ENCODE measurements at places on chromosomes 12 and 14.

DNA sequence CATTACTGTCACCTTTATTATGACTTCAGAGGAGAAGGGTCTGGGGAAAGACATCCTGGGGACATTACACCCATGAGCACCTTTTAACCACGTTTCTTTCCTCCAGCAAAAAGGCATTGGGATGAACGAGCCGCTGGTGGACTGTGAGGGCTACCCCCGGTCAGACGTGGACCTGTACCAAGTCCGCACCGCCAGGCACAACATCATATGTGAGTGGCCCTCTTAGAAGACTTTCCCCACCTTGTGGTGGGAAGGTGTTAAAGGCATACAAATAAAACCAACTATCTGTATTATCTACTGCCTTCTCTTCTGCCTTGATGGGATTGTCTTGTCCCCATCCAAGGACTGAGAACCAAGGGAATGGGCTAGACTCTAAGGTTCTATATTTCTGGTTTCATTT is 6.0 kb downstream of the PSMD9 start:
- DNase-seq, result no peak

- DNase-seq, result no peak
Measured at GRCh38 chr14:90720832-90721231, 95.4 kb downstream of the TTC7B start.

- no peak for DNase-seq
Measured at GRCh38 chr12:31578632-31579031, 12.3 kb downstream of the DENND5B start.

DNA sequence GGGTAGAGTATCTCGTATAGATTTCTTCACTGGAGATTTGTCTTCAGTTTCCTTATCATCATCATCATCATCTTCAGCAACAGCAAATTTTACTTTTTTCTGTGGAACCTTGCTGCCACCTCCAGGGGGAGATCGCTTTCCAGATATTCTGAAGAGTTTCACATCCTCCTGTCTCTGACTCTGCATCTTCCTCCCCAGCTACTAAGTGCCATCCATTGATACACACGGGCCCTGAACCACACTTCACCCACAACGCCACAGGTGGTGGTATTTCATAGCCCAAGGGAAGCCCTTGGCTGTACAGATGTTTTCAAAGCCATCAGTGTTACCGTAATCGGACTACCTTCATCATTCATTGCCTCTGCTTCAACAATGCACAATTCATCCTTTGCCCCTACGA is 82.2 kb downstream of the PPP2R5C start:
- no peak for DNase-seq

DNA sequence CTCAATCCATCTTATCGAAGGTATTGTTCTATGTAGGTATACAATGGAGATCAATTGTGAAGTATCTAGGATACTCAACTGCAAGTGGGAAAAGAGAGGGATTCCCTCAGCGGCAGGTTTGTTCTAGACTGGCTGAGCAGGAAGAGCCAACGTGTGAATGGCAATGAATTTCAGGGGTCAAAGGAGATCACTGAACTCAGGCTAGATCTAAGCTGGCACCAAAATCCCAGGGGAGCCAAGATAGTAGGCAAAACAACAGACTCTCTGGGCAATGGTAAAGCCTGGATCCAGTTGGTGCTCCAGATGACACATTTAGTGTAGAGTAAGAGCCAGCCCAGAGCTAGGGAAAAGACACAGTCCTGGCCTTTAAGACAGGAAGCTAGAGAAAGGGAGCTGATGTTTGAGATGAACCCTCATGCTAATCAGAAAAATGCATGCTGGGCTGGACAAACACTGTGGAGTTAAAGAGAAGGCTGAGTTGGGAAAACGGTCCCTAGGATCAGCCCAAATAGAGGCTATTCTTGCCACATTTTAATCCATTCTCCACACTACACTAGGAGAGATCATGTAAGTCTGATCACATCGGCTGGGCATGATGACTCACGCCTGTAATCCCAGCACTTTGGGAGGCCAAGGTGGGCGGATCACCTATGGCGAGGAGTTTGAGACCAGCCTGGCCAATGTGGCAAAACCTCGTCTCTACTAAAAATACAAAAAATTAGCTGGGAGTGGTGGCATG is 45.6 kb downstream of the EFCAB11 start:
- no peak for DNase-seq

- no peak for DNase-seq
Measured at GRCh38 chr12:97308576-97309198, 153.9 kb upstream of the RMST start.

- no peak for DNase-seq
Measured at GRCh38 chr14:28344381-28344780, 422.2 kb upstream of the FOXG1 start.

DNA sequence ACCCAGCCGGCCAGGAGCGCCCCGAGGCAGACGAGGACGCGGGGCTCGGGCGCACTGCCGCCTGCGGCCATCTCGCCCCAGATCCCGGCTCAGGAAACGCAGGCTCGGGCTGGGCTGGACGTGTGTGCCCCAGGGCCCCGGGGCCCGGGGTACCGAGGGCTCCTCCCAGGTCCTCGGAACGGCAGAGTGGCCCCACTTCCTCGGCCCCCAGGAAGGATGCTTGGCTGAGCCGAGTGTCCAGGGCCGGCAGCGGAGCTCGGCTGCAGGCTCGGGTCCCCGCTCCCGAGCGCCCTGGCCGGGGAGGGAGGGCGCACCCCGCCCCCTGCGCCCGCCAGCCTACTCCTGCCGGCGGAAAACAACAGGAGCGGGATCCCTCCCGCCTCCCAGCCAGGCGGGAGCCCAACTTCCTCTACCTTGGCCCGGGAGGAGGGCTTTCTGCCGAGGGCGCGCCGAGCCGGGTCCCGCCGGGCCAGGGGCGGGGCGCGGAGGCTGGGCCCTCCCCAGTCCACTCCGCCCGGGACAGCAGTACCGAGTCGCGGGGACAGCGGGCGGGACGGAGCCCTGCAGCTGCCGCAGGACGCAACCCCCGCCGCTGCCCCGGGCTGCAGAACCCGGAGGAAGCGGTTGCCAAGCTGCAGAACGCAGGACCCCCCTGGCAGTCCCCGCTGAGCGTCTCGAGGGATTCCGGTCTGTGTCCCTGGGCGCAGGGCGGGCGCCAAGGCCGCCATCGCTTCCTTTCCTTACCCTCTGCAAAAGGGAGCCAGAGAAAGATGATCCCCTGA is at the start of gene VSIG10:
TSS of gene VSIG10 (minus strand) at position 411 of the 782 bp plus-strand sequence. CDS start at position 71, 340 bp downstream.
- no peak for DNase-seq

- DNase-seq, result no peak
Measured at GRCh38 chr12:130013771-130014484, 110.1 kb upstream of the TMEM132D start.

DNA sequence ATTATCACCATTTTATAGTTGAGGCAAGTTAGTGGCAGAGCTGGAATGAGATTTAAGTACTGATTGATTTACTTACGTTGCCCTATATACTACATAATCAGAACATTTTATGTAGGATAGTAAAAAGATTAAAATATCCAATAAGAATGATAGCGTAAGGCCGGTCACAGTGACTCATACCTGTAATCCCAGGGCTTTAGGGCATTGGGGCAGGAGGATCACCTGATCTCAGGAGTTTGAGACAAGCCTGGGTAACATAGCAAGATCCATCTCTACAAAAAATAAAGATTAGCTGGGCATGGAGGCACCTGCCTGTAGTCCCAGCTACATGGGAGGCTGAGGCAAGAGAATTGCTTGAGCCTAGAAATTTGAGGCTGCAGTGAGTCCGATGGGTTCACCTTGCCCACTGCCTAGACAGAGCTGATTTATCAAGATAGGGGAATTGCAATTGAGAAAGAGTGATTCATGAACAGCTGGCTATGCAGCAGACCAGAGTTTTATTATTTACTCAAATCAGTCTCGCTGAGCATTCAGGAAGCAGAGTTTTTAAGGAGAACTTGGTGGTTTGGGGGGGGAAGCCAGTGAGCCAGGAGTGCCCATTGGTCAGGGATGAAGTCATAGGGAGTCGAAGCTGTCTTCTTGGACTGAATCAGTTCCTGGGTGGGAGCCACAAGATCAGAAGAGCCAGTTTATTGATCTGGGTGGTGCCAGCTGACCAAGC is 24.7 kb upstream of the SGPP1 start:
- no peak for DNase-seq

GRCh38 chr12:28973491-28973890 is 175.6 kb upstream of the FAR2 start:
- DNase-seq, result no peak

GRCh38 chr12:119727600-119728443 is 59.9 kb downstream of the PRKAB1 start:
- DNase-seq, result no peak

DNA sequence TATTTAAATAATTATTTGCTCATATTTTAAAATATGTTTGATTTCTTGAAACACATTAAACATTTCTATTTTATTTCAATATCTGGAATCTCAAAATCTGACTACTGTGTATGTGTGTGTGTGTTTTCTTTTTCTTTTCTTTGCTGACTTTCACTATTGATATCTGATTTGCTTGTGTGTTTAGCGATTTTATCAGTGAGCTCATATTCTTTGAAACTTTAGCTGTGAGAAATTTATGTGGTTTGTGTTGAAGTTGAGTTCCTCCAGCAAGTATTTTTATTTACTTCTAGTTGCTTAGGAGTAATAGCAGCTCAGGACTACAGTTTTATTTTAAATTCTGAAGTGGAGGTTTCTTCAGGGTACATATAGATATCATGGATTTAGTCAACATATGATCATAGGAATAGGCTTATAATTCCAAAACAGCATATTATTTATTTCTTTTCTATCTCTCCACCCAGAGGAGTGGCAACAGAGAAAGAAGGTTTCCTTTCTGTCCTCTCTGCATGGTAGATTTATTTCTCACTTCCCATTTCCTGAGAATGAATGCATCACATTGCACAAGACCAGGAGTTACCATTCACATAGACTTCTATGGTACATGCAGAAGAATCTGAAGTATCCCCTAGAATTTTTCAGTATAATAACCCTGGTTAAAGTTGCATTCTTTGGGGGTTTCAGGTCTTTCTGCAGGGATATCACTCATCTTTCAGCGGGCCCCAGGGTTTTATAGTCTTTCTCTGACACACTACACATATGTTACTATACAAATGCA is 60.5 kb downstream of the PTPRQ start:
- DNase-seq, result no peak

- no peak for DNase-seq
Measured at GRCh38 chr14:101763941-101764709, 2.6 kb downstream of the PPP2R5C start.

GRCh38 chr12:4700621-4701026 is 19.6 kb upstream of the GALNT8 start:
- DNase-seq, result no peak

DNA sequence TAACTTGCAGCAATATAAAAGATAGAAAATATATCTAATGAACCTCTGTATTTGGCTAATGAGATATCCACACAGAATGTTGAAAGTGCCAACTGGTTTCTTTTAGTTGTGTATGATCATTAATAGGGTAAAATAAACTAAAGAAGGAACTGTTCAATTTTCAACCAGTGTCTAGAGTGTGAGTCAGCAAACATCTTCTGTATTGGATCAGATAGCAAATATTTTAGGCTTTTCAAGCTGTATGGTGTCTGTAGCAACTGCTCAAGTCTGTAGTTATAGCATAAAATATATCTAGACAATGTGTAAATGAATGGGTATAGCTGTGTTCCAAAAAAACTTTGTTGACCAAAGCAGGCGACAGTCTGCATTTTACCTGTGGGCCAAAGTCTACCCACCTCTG is 23.5 kb upstream of the NOVA1 start:
- no peak for DNase-seq

- no peak for DNase-seq
Measured at GRCh38 chr12:112711507-112711906, 80.0 kb upstream of the RPH3A start.

DNA sequence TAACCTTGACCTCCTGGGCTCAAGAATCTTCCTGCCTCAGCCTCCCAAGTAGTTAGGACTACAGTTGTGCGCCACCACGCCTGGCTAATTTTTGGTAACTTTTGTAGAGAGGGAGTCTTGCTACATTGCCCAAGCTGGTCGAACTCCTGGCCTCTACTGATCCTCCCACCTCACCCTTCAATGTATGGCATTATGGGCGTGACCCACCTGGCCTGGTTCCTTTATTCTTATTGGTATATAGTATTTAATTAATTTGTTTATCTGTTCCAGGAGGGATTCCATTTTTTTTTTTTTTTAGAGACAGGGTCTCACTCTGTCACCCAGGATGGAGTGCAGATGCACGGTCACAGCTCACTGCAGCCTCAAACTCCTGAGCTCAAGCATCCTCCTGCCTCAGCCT is 40.9 kb upstream of the EAPP start:
- DNase-seq, result no peak

DNA sequence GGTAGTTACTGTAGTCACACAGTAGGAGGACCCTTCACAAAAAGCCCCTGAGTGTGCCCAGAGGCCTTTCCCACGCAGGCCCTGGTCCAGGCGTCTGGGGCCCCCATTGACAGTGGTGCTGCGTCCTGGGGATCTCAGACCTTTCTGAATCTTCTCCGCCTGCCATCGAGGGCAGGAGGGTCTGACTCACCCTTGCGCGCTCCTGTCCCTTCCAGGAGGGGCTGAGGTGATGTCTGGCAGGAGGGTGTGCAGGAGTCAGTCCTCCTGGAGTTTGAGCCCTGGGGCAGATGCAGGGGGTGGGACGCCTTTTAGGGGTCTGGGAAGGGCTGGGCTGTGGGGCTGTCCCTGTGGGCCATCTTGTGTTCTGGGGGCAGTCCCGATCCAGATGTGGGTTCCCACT is 386.8 kb downstream of the TMEM121 start:
- DNase-seq, result no peak

GRCh38 chr14:101039031-101039754 is 135.7 kb upstream of the RTL1 start:
- DNase-seq, result no peak

- no peak for DNase-seq
Measured at GRCh38 chr12:29149691-29150281, 708 bp downstream of the FAR2 start.

GRCh38 chr14:61221906-61222305 is 59.2 kb downstream of the TMEM30B start:
- DNase-seq, result no peak

- no peak for DNase-seq
Measured at GRCh38 chr12:43143278-43143677, 408.7 kb downstream of the ADAMTS20 start.

- no peak for DNase-seq
Measured at GRCh38 chr14:51006324-51006723, 62.0 kb upstream of the PYGL start.

DNA sequence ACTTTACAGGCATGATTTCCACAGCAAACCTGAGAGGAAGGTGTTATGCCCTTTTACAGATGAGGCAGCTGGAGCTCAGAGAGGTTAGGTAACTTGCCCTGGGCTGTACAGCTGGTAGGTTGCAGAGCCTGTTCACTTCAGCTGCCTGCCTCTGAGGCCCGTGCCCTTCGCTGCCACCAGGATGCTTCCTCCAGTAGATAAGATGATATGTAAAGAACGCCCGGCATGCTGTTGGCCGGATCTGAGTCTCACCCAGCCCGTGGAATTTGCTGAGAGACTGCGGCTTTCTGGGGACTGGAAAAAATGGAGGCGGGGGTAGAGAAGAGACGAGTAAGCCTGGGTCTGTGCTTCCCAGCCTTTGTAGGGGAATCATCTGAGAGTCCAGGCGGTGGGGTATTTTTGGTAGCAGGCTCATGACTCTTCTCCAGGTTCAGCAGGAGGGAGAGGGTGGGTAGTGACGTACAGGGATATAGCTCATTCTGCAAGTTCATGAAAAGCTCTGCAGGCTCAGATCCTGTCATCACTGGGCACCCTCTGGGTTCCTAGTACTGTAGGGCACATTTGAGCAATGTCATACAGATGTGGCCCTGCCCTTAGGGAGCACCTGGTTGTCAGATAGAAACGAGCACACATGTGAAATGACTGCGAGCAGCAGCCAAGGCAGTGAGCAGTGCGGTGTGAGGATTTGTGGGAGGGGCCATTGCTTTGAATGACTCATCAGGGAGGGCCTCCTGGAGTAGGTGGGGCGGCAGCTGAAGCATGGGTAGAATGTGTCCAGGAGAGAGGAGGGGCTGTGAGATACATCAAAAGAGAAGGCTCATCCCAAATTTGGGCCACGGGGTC is 159.4 kb downstream of the TSPAN9 start:
- DNase-seq, result no peak
